Skin of body (tissue), 3 donors: ENCODE measurements at places on chromosomes 16 and 17. TPM values are rescaled to one million over a fixed set of nuclear protein-coding genes. Genes with fewer than 3 reads are reported as not detected.

MYH13 gene
- under 0.01 TPM for total RNA-seq

DNA sequence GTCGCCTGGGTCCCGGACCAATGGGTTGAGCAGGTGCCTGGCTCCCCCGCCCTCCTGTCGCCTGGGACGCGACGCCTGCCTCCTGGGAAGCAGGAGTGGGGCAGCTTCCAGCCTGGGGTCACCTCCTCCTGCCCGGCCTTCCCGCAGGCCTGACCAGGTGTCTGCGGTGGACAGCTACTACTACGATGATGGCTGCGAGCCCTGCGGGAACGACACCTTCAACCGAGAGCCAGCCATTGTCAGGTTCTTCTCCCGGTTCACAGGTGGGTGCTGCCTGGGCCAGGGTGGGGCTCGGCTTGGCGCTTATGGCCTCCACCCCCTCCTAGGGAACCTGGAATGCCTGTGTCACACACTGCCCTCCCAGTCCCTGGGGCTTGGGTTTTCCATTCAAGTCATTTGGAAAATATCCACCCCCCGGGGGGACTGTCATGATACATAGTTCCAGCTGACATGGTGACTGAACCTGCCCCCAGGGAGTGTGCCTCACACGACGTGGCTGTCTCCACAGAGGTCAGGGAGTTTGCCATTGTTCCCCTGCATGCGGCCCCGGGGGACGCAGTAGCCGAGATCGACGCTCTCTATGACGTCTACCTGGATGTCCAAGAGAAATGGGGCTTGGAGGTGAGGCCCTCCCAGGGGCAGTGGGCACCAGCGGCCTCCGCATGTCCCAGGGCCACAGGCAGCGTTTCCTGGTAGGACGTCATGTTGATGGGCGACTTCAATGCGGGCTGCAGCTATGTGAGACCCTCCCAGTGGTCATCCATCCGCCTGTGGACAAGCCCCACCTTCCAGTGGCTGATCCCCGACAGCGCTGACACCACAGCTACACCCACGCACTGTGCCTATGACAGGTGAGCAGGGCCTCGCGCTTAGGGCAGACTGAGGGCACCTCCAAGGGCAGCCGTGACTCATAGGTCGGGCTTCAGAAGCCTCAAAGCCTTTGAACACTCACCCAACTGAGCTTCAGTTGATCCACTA lies 2.3 kb downstream of the DNASE1 start:
- no peak for DNase-seq

GRCh38 chr16:56298948-56299596 lies 107.8 kb downstream of the GNAO1 start:
- peak; percentile 6 for DNase-seq

CCL16 gene
- total RNA-seq: not detected

- no peak for DNase-seq
These were observed 499 bp upstream of the HLF start for GRCh38 chr17:55264278-55264644.

DNA sequence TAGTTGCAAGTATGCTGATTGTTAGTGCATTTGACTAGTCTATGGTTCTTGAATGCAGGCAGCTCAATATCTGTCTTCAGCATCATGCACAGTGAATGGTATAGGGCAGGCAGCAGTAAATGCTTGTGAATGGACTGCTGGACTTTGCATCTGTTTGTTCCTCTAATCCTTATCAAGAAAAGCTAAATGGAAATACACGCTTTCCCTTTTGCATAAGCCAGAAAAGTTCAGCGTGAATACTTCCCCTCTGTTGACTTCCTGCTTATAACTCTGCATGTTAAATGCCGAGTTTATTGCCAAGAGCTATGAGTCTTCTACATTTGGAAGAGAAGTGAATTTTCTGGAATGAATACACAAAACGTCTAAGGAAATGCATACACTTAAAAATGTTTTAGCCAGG lies 127.9 kb upstream of the CPHXL start:
- peak; percentile 37 for DNase-seq
